AG09309 (cell line): ENCODE measurements at places on chromosomes 5 and 9.

GRCh38 chr5:14595891-14596290 is 14.3 kb downstream of the OTULINL start:
- no peak for DNase-seq

DNA sequence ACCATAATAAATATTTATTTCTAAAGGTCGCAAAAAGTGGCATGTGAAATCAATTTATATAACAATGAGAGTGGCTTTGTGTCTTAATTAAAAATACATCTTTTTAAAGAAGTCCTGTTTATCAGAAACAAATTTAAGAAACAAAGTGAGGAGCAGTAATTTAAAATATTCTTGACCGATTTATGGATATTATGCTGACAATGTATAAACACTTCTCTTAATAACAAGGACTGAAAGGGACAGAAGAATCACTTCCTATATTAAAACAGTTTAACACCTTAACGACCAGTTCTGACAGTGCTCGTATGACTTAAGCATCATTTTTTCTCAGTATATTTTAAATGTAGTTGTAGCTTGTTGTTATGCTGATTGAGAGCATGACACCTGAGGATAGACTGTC is 149.1 kb downstream of the GABRB2 start:
- DNase-seq: no peak

DNA sequence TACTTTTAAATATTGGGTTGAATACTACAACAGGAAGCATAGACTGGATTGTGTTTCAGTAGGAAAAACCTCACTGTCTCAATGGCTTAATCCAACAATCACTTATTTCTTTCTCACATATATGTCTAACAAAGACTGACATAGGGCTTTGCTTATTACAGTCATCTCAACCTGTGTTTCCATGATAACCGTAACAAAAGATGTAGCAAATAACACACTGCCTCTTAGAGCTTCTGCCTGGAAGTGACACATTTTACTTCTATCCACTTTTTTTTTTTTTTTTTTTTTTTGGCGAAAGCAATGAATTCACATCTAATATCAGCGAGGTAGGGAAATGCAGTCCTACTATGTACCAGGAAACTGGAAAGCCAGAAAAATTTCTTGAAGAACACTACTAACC is 204.9 kb upstream of the CDKN2B start:
- no peak for DNase-seq

DNA sequence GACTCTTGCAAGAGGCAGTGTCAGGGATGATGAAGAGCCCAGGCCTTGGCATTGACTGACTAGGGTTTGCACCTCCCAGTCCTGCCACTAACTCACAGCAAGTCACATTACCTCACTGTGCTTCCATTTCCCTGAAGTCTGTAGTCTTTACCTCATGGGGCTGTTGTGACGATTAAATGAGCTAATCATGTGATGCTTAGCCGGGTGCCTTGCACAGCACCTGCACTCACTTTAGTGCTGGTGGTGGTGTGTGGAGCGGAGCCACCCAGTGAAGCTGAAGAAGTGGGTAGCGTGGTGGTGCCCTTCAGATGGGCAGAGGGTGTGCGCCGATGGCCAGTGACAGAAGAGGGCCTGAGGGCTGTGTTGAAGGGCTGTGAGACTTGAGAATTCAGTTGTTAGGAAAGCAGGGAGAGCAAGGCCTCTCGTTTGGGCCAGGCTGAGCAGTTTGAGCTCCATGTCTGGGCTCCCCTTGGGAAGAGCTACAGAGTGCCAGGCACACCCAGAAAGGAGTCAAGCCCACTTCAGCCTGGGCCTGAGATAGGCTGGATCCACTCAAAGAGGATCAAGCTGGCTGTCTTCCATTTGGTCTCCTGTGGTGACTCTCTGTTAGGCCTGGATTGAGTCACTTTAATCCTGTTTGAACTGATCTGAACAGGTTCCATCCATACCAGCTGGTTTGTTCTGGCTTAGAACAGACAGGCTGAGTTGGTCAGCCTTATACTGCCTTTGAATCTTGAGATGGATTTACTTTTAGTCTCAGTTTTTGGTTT is 42.5 kb downstream of the RALGPS1 start:
- no peak for DNase-seq

DNA sequence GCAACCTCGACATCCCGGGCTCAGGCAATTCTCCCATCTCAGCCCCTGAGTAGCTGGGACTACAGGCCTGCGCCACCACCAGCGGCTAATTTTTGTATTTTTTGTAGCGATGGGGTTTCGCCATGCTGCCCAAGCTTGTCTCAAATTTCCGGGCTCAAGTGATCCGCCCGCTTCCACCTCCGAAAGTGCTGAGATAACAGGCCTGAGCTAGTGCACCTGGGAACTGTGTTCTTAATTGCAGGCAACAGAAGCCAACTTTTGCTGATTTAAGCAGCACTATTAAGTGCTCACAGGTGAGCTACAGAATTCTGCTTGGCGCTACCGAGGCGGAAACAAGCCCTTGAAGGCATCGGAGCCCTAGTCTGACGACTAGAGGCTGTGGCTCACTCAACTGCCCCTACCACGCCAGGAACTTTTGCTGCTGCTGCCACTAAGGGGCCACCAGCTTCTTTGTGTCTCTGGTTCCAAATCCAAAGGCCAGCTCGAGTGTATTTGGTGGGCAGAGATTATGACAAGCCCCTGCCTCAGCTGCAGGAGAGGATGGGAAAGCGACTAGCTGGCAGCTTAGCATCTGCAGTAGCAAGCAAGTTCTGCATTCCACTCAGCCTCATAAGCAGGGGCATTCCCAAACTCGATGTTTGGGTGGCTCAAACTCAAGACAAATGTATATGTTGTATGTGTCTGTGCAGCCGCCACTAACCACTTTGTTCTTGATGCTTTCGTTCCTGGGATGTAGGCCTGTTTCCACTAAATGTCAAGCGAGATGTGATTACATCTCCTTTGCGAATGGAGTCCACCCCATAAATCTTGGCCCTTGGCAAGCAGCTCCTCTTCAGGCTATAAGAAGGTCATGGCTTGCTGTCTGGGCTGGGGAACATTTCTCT is 10.6 kb upstream of the HMCN2 start:
- no peak for DNase-seq

DNA sequence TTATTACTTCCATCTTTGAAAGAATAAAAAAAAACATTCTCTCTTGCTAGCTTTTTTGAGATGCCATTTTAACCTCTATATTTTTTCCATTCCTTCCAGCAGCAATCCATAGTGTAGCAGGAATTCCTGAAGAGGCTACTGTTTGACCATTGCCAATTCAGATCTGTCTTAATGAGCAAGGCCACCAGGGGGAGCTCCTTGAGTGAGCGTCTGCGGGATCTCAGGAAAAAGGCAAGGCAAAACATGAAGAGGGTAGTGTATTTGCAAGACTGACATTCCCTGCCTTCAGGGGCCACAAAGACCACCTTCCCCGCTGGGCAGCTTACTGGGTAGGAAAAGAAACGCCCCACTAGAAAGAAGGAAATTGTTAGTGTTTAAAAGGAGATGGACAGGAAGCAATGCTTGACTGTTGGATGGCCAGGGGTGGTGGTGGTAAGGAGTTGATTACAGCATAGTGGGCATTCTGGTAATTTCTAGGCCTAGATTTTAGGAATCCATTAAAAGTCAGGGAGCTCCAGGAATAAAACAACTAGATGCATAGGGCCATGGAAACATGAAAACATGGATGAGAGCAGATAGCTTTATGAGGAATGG is 206.6 kb upstream of the HAPLN1 start:
- no peak for DNase-seq

GRCh38 chr5:541539-542318 is 17.5 kb upstream of the SLC9A3 start:
- DNase-seq: no peak

GRCh38 chr5:152523964-152524363 is 118.9 kb upstream of the NMUR2 start:
- DNase-seq: no peak

DNA sequence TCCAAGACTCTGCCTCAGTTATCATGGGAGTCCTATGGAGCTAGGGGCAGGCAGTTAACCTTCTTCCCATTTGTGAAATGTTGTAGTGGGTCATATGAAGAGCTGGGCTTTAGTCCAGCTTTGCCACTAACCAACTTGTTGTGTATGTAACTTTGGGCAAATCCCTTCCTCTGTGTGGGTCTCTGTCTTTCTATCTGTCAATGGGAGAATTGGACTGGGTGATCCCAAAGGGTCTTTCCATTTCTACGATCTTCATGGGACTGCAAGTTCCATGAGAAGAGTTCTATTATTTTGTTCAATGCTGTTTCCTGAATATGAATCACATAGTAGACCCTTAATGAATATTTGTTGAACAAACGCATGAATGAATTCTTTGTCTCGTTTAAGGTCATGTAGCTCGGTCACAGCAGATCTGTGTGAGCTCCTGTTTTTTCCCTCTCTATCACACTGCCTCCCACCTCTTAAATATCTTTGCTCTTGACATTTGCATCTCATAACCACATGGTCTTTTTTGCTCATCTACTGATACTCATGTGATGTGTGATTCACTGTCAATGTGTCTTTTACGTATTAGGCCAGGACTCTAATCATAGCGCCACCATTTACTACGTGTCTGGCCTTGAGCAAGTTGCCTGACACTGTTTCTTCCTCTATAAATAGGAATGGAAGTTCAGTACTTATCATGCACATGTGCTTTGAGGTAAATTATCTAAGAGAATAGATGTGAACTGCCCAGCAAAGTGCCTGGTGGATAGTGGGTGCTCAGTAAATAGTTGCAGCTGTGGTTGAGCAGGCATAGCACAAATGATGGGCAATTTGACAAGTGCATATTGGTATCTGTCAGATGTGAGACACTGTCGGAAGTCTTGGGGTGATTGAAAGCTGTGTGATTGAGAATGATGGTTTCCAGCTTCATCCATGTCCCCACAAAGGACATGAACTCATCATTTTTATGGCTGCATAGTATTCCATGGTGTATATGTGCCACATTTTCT is 37.4 kb downstream of the PTTG1 start:
- DNase-seq: no peak

DNA sequence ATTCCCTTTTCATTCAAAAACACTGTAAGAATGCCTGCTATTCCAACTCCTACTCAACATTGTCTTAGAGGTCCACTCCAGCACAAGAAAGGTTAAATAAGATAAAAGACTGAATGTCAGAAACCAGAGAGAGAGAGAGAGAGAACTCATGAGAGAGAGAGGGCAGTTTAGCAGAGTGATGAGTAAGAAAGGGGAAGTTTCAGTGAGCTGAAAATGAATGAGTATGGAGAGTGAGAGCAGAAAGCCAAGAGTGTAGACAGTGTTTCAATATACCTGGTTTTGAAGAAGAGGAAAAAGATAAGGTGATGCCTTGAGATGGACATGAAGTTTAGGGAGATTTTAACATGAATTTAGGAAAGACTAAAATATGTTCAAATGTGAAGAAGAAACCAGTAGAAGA is 528.0 kb upstream of the SEMA6A start:
- DNase-seq: no peak

DNA sequence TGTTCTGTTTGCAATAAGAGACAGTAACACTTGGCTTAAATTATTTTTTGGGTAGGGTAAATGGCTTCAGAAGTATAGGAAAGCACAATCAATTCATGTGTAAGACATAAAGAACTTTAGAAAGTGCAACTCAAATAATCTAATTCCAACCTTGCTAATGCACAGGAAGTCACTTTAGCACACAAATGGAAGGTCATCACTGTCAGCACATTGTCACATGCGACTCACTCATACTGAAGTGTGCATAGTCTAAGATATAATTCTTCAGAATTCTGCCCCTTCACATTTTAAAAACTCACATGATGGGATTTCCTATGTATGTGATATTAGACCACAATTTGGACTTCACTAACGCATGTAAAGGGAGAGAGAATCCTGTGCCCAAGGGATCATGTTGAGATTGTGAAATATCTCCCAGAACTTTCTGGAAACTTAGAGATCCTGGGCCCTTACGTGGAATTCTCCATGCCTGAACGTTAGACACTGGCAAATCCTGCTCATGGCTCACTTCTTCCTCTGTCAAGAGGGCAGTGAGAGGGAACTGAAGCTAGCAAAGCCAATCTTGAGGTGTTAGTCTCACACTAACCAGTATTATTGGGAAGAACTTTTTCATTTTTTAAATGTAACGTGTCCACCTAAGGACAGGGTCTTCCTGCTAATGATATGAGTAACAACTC is 403.2 kb upstream of the PTGER4 start:
- no peak for DNase-seq

DNA sequence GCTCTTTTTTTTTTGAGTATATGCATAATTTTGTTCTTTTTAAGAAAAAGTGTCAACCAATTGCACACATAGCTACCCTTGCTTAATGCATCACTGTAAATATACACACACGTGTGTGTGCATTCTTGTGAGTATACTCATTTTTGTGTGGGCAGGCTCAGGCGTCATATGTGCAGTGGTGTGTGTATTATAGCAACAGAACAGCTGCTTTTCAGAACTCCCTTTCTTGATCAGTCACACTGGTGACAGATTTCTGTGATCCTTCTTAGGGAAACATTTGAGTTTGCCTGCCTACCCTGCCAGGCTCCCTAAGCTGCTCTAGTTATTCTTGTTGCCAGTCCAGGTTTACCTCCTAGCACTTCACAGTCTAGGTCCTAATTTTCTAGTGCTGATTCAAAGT is 287.0 kb upstream of the SEMA6A start:
- no peak for DNase-seq

DNA sequence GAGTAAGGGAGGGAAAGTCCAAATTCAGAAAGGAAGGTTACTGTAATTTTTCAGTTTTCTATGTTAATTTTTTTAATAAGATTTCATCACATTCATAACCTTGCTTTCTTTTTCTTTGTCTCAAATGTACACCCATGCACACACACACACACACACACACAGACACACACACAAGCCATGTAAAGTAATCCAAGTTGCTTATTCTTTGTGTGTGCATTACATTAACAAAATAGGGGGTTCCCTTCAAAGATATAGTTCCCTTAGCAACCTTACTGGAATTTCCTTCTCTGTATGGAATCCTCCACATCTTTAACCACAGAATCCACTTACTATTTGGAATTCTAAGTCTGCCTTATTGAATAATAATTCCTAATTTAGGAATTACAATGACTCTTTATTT is 32.7 kb downstream of the ZNF366 start:
- no peak for DNase-seq

GRCh38 chr5:132054031-132054696 is 6.3 kb upstream of the IL3 start:
- DNase-seq: no peak

- no peak for DNase-seq
These were observed 647.8 kb downstream of the CDH9 start for GRCh38 chr5:26390608-26391007.
